GM19239 (cell line): ENCODE measurements at places on chromosomes 3 and 15.

- DNase-seq: no peak
These were observed 383.9 kb upstream of the DPH6 start for GRCh38 chr15:35929740-35930444.

GRCh38 chr3:166634091-166634746 is 745.9 kb downstream of the ZBBX start:
- DNase-seq: no peak

GRCh38 chr15:70761046-70761445 is 2.3 kb downstream of the UACA start:
- no peak for DNase-seq

GRCh38 chr15:39506146-39506545 is 74.7 kb upstream of the THBS1 start:
- no peak for DNase-seq

DNA sequence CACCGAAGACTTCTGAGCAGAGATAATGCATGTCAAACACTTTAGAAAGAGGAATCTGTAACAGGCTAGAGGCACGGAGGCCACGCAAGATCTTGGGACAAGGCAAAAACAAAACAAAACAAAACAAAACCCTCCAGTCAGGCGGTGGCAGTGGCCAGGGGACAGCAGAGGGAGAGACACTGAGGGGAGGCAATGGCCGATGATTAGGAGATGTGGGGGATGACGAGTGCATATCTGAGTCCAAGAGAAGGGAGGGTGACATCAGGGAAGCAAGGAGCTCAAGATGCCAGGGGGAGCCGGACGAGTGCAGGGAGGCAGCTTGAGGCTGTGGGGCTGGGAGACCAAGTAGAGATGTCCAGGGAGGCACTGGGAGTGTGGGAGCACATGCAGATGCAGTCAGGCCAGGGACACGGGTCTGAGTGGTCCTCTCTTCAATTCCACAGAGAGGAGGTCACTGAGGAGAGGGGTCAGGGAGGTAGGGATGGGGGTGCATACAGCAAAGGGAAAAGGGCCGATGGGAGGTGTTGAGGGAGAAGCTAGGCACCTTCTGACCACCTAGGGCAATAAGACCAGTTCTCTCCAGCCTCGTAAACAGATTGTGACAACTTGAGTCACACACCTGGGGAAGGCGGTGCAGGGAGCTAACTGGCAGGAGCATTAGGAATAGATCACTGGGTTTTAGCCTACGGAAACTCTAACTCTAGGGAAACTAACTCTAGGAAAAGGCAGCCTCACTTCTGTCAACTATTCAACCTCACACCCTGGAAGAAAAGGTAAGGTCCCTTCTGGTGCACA is 29.6 kb downstream of the SLCO2A1 start:
- no peak for DNase-seq

DNA sequence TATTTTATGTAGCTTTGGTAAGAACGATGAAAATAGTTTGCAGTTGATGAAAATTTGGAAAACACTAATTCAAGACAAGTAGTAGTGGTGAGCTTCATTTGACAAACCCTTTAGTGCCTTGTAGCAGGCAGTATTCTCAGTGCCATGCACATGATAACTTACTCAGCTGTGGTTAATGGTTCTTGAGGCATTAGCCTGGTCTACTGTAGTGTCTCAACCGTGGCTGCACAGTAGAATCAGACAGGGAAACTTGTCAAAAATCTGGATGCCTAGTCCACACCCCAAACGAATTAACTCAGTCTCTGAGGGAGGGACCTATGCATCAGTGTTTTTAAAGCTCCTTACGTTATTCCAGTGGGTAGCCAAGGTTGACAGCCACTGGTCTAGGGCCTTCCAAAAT is 45.4 kb downstream of the PSMD6 start:
- DNase-seq: no peak

GRCh38 chr15:53331328-53332190 is 427.9 kb downstream of the WDR72 start:
- DNase-seq: no peak
